ENCODE measurements at places on chromosomes 6 and 20.

- DNase-seq, result no peak
These were observed 75.1 kb downstream of the MYO6 start for GRCh38 chr6:75824160-75824559.

DNA sequence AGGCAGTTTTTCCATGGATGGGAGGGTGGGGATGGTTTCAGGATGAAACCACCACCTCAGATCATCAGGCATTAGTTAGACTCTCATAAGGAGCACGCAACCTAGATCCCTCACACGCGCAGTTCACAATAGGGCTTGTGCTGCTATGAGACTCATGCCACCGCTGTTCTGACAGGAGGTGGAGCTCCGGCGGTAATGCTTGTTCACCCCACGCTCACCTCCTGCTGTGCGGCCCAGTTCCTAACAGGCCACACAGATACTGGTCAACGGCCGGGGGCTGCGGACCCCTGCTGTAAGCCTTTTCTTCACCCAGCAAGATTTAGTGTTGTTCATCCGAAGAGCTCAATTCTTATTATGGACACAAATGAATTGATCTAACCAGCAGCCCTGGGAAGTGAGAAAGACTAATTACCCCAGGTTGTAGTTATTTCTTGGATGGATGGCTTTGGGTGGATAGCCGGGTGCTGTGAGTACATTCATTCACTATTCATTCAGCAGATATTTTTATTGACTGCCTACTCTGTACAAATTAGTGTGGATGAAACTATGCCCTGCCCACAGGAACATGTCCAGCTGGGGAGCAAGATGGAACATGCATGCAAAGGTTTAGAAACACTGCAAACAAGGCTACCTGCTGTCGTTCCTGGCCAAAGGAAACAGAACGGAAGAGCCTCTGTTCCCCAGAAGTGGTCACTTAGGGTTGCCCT, 57.2 kb downstream of the RIOK1 start:
- DNase-seq, result no peak

GRCh38 chr6:22247916-22248482, 48.8 kb downstream of the PRL start:
- DNase-seq, result no peak

DNA sequence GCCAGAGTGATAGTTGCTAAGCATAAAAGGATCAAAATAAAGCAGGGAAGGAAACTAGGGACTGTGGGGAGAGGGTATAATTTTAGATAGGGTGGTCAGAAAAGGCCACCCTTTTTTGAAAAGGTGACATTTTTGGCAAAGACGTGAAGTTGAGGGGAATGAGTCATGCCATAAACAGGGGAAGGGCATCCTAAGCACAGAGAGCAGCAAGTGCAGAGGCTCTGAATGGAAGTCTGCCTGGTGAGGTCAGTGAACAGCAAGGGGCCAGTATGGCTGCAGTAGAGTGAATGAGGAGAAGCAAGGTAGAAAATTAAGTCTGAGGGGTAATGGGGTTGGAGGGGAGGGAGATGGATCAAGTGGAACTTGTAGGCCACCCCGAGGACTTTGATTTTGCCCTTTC, 2.4 kb downstream of the KLC4 start:
- no peak for DNase-seq

GRCh38 chr6:163377561-163377960, 37.0 kb upstream of the QKI start:
- no peak for DNase-seq

DNA sequence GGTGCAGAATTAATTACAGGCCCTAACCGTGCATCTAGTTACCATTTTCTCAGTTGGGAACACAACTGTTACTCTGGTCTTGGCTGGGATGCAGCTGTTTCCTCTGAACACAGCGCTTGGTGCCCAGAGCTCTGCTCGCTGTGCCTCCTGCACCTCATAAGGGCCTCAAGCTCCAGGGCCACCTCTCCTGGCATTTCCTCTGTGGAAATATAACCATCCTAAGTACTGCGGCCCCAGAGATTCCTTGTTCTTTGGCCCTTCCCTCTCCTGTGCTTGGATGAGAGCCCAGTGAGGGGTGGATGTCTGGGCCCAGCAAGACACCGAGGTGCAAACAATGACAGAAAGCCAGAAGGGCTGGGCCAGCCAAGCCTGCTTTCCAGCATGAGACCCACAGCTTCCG, 169.9 kb upstream of the CST7 start:
- DNase-seq, result no peak

DNA sequence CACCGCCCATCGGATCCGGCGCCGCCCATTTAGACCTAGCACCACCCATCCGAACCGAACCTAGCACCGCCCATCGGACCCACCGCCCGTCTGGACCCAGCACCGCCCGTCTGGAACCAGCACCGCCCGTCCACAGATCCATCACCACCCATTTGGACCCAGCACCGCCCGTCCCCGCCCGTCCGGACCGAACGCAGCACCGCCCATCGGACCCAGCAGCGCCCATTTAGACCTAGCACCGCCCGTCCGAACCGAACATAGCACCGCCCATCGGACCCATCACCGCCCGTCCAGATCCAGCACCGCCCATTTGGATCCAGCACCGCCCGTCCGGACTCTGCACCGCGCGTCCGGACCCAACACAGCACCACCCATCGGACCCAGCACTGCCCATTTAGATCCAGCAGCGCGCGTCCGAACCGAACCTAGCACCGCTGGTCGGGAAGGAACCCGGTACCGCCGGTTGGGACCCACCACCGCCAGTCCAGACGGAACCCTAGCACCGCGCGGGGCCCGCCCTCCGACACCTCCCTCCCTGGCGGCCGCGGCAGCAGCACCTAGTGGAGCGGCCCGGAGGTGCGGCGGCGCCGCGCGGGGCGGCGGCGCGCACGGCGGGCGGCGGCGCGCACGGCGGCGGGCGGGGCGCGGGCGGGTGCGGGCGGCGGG, 348 bp upstream of the AFDN start:
- no peak for DNase-seq

DNA sequence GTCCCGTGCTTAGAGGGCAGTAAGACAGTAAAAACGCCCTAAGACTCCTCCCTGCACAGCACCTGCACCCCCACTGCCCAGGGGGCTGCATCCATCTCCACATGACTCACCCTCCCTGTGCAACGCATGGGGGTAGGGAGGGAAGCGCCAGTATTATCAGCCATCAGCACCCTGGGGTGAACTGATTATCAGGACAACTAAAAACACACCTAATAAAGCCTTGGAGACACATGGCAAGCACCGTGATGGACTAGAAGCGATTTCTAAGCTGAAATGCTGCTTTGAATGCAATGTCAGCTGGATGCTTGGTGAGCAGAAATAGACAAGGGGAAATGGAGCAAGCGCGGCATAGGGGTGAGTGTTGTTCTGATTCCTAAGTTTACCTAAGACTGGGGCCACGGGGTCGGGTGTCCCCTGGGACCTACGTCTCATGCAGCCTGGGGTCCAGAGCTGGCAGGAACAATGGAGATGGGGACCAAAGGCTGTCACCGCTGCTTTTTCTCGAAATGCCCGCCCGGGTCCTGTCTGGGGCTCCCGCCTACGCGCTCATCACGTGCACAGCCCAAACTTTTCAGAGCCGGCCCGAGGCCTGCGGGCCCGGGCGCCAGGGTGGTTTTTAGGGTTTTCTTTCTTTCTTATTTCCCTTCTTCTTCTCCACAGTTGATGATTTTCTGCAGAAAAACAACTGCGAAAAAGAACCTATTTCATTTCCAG, 702 bp upstream of the TNFAIP3 start:
- DNase-seq, result no peak

- DNase-seq, result no peak
These were observed 1.3 kb upstream of the UBE2J1 start for GRCh38 chr6:89353702-89354392.

GRCh38 chr20:36101192-36101591, 53.3 kb upstream of the EPB41L1 start:
- no peak for DNase-seq
